Activated CD8-positive, alpha-beta T cell treated with anti-CD3 and anti-CD28 coated beads, Interleukin-2, amount 10 ng/mL, durations not matched to agents 7 days and 5 days (primary cell): ENCODE measurements at places on chromosomes 5 and 9.

DNA sequence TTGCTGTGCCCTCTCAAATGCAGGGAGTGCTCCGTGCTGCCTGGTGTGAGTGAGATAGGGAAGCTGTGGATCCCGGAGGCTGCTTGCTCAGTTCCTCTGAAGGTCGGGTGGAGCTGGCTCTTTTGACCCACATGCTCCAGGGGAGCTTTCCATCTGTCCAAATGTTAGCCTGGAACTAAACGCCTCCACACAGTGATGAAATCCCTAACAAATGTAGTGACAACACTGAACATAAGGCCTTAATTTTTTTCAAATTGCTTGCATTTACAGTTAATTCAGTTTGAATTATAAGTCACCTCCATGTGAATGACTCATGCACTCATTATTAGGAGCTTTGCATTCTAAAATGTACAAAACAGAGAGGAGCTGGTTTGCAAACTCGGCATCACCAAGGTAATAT, 27.0 kb downstream of the PRDM6 start:
- no peak overlapping the region for H3K4me3 ChIP-seq
- H3K27me3 ChIP-seq: peaks cover 20% of the 10 kb centered on the region
- H3K36me3 ChIP-seq: no peaks in the 10 kb centered on the region
- no peak for DNase-seq
- H3K4me1 ChIP-seq: no peaks in the 10 kb centered on the region
- H3K27ac ChIP-seq: no peak overlapping the region

- no peak overlapping the region for H3K4me3 ChIP-seq
- DNase-seq: no peak
- peaks cover 17% of the 10 kb centered on the region for H3K27me3 ChIP-seq
Measured at GRCh38 chr5:135451581-135452320, 400 bp downstream of the TIFAB start.

GRCh38 chr9:110278080-110278707, 21.9 kb upstream of the TXN start:
- H3K4me1 ChIP-seq: no peaks in the 10 kb centered on the region
- H3K27me3 ChIP-seq: no peaks in the 10 kb centered on the region
- H3K36me3 ChIP-seq: no peaks in the 10 kb centered on the region
- no peak overlapping the region for H3K4me3 ChIP-seq
- DNase-seq: no peak

DNA sequence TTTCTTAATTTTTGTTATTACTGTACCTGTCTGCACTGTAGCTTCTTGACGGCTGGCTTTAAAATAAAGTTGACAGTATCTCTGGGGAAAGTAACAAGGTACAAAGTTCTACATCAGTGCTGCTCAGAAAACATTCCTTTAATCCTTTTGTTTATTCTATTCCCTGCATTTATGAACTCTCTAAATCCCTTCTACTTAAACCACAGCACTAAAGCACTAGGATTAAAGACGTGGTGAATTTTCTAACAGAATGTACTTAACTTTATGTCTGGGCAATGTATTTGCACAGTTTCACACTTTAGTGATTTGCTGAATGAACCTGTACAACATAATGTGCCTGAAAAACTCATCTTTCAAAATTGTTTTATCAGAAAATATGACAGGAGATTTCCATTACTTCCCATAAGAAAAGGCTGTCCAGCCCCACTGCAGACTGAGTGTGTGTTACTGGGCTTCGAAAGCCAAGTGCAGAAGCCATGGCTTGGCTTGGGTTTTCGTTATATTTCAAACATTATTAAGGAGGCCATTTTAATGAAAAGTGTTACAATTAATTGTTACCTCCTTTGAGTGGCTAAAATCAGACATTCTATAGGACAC, 43.8 kb downstream of the LHFPL2 start:
- H3K36me3 ChIP-seq: no peaks in the 10 kb centered on the region
- H3K4me3 ChIP-seq: no peak overlapping the region
- H3K27me3 ChIP-seq: peaks cover 8% of the 10 kb centered on the region
- DNase-seq: no peak
- H3K27ac ChIP-seq: no peak overlapping the region

GRCh38 chr9:36092509-36093215, 43.9 kb upstream of the GLIPR2 start:
- H3K27ac ChIP-seq: peak overlapping the region; percentile 84
- H3K4me1 ChIP-seq: peaks cover 19% of the 10 kb centered on the region
- peak; percentile 73 for DNase-seq
- H3K27me3 ChIP-seq: no peaks in the 10 kb centered on the region

DNA sequence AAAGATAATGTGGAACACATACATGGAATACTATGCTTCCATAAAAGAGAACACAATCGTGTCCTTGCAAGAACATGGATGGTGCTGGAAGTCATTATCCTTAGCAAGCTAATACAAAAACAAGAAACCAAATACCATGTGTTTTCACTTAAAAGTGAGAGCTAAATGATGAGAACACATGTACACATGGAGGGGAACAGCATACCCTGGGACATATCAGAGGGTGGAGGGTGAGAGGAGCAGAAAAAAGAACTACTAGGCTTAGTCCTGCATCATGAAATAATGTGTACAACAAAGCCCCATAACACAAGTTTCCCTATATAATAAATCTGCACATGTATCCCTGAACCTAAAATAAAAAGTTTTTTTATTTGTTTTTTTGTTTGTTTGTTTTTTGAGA, 855.5 kb upstream of the NUDT12 start:
- no peaks in the 10 kb centered on the region for H3K4me1 ChIP-seq
- no peak overlapping the region for H3K27ac ChIP-seq
- no peaks in the 10 kb centered on the region for H3K27me3 ChIP-seq
- H3K4me3 ChIP-seq: no peak overlapping the region
- no peak for DNase-seq
- H3K36me3 ChIP-seq: no peaks in the 10 kb centered on the region

GRCh38 chr9:133845440-133845839, 107.3 kb upstream of the SARDH start:
- H3K36me3 ChIP-seq: no peaks in the 10 kb centered on the region
- H3K27ac ChIP-seq: no peak overlapping the region
- no peak for DNase-seq
- peaks cover 7% of the 10 kb centered on the region for H3K4me1 ChIP-seq
- H3K4me3 ChIP-seq: no peak overlapping the region

GRCh38 chr5:4640795-4641194, 499.3 kb upstream of the ADAMTS16 start:
- no peak overlapping the region for H3K27ac ChIP-seq
- no peak for DNase-seq
- no peak overlapping the region for H3K4me3 ChIP-seq
- no peaks in the 10 kb centered on the region for H3K27me3 ChIP-seq
- H3K4me1 ChIP-seq: no peaks in the 10 kb centered on the region

DNA sequence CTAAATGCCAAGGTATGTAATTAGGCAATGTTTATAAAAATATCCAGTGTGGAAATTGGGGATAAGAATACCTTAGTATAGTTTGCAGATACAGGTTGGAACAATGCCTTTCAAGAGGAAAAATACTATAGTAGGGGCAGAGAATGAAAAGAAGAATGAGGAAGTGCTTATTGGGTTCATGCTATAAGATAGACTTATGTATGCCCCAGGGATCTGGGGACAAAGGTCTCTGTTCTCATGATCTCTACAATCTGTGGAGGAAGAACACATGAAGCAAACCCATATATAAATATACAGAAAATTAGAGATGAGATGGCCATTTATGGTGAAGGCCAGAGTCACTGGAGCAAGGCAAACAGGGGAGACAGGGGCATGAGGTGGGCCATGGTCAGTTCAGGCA, 106.5 kb upstream of the DAB2 start:
- no peak for DNase-seq
- H3K4me1 ChIP-seq: no peaks in the 10 kb centered on the region
- H3K27me3 ChIP-seq: peaks cover 32% of the 10 kb centered on the region
- no peaks in the 10 kb centered on the region for H3K36me3 ChIP-seq
- H3K27ac ChIP-seq: no peak overlapping the region

- H3K27ac ChIP-seq: no peak overlapping the region
- no peak for DNase-seq
- no peak overlapping the region for H3K4me3 ChIP-seq
- no peaks in the 10 kb centered on the region for H3K36me3 ChIP-seq
Measured at GRCh38 chr5:142674531-142675469, 11.1 kb downstream of the FGF1 start.

GRCh38 chr5:129461711-129462332, 1.7 kb downstream of the ADAMTS19 start:
- H3K27ac ChIP-seq: no peak overlapping the region
- peak overlapping the region; percentile 37 for H3K4me3 ChIP-seq
- peaks cover 11% of the 10 kb centered on the region for H3K4me1 ChIP-seq
- DNase-seq: no peak

- DNase-seq: no peak
- H3K36me3 ChIP-seq: no peaks in the 10 kb centered on the region
- H3K27ac ChIP-seq: no peak overlapping the region
- no peak overlapping the region for H3K4me3 ChIP-seq
- peaks cover 3% of the 10 kb centered on the region for H3K27me3 ChIP-seq
Measured at GRCh38 chr5:179497636-179498340, 52.6 kb upstream of the RUFY1 start.

DNA sequence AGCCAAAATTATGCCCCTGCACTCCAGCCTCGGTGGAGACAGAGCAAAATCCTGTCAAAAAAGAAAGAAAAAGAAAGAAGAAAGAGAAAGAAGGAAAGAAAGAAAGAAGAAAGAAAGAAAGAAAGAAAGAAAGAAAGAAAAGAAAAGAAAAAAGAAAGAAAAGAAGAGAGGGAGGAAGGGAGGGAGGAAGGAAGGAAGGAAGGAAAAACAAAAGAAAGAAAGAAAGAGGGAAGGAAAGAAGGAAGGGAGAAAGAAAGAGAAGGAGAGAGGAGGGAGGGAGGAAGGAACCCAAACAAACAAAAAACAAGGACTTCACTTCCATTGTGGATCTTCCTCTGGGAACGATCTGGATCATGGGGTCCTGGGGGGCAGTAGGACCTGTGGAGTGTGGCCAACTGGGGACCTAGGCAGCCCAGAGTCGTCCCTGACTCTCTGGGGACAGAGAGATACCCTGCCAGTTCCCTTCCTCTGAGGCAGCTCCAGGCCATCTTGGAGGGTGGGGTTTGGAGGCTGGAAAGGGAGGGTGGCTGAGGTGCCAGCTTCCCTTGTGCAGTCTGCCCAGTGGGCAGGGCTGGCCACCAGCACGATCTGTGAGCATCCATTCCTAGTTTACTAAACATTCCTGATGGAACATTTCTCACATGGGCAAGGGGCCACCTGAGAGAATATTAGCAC, 216.8 kb downstream of the PAX5 start:
- no peak overlapping the region for H3K4me3 ChIP-seq
- DNase-seq: no peak
- no peaks in the 10 kb centered on the region for H3K4me1 ChIP-seq
- peaks cover 22% of the 10 kb centered on the region for H3K27me3 ChIP-seq

GRCh38 chr9:132241840-132242620, 80.2 kb downstream of the NTNG2 start:
- peaks cover 20% of the 10 kb centered on the region for H3K4me1 ChIP-seq
- peak overlapping the region; percentile 86 for H3K27ac ChIP-seq
- H3K4me3 ChIP-seq: peak overlapping the region; percentile 96
- peak; percentile 74 for DNase-seq
- H3K36me3 ChIP-seq: no peaks in the 10 kb centered on the region

DNA sequence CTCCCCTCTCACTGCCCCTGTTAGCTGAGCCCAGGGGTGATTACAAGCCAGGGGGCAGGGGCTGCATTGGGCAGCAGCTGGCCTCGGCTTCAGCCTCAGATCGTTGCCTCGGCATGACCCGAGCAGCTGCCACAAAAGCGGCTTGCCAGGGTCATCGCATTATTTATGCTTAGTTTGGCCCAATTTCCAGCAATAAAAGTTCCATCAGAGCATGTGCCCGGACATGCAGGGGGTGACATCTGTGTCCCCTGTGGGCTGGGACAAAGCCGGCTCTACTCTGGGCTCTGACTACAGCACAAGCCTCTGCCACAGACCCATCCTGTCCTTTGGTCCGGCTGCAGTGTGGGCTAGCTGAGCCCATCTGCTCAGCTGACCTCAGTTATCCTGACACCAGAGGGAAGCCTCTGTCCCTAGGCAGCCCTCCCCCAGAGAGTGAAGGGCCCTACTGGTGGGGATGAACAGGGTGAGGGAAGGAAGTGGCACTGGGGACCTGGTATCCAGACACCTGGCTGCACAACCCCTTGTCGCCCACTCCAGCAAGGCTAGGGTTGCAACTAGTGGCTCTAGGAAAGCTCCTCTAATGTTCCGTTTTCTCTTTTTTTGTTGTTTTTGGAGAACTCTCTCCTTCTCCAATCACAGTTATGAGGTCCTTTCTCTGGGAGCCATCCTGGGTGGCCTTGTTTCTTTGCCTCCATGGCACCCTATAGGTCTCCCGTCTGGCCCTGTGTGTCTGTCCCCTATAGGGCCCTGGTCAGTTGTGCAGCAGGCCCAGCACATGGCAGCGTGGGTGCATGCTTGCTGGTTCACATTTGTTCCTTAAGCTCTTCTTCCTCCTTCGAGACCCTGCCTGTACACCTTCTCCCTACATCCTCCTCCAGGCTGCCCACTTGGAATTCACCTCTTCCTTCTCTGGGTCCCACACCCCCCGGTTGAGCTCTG, 13.3 kb upstream of the GADD45G start:
- H3K27ac ChIP-seq: no peak overlapping the region
- H3K27me3 ChIP-seq: peaks cover 30% of the 10 kb centered on the region
- peaks cover 2% of the 10 kb centered on the region for H3K4me1 ChIP-seq
- no peaks in the 10 kb centered on the region for H3K36me3 ChIP-seq
- DNase-seq: no peak
- no peak overlapping the region for H3K4me3 ChIP-seq

DNA sequence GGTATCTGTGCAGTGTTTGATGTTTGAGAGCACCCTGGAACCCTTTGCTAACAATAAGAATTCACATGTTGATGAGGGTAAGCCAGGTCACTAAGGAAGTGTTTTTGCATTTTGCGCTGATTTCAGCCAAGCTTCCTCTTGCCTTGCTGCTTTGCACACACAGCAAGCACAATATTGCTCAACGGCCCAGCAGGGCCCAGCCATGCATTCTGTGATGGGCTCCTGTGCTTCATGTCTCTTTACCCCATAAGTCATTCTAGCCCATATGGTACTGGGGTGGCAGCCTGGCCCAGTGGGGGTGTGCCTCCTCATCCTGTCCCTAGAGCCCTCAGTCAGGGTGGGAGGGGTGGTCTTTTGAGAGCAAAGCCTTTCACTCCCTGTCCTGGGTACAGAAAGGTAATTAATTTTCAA, 481.3 kb downstream of the GADD45G start:
- no peaks in the 10 kb centered on the region for H3K36me3 ChIP-seq
- H3K27me3 ChIP-seq: peaks cover 47% of the 10 kb centered on the region
- H3K4me3 ChIP-seq: no peak overlapping the region
- H3K4me1 ChIP-seq: no peaks in the 10 kb centered on the region

DNA sequence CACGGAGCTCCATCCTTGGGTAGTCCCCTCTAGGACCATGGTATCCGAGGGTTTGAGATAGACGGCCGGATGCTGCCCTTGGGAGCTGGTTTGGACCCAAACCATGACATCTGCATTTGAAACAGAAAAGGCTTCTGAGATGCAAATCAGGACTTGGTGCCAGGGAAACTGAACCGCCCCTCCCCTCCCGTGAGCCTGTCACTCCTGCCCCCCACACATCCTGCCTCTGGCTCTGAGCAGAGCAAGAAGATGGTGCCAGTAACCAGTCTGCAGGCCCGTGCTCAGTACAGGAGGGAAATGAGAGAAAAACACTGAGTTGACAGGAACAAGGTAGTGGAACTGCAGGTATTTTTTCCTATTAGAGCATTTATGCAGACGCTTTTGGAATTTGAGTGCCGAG, 18.6 kb downstream of the ARPC5L start:
- H3K27ac ChIP-seq: no peak overlapping the region
- H3K36me3 ChIP-seq: peaks cover 52% of the 10 kb centered on the region
- no peak for DNase-seq
- H3K4me1 ChIP-seq: no peaks in the 10 kb centered on the region

GRCh38 chr5:96844481-96844990, 31.8 kb upstream of the ERAP2 start:
- no peak overlapping the region for H3K27ac ChIP-seq
- no peak overlapping the region for H3K4me3 ChIP-seq
- H3K27me3 ChIP-seq: peaks cover 3% of the 10 kb centered on the region
- H3K36me3 ChIP-seq: no peaks in the 10 kb centered on the region
